ENCODE measurements at places on chromosomes 12 and 14. TPM values are rescaled to one million over a fixed set of nuclear protein-coding genes. Genes with fewer than 3 reads are reported as not detected.

Gene TOMM20L
- total RNA-seq: not detected

Gene CLEC4C
- not detected for total RNA-seq

Gene SPX
- total RNA-seq: 6.3 TPM

- DNase-seq: no peak
These were observed 41.7 kb upstream of the NID2 start for GRCh38 chr14:52110441-52111086.

DNA sequence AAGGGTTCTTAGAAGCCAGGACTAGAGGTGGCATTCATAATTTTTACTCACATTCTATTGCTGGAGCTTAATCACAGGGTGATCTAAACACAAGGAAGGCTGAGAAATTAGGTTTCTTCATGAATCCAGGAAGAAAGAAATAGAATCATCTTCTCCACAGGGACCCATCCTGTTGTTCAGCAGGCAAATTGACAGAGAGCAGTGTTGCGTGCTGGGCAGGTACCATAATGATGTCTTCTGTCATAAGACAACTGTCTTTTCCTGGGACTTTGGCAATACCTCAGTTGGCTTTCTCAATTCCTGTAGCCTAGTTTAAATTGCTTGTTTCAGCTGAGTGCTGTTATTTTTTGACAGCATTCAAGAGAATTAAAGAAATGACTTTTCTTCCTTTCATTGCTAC, 468.0 kb upstream of the SYT1 start:
- no peak for DNase-seq

DNA sequence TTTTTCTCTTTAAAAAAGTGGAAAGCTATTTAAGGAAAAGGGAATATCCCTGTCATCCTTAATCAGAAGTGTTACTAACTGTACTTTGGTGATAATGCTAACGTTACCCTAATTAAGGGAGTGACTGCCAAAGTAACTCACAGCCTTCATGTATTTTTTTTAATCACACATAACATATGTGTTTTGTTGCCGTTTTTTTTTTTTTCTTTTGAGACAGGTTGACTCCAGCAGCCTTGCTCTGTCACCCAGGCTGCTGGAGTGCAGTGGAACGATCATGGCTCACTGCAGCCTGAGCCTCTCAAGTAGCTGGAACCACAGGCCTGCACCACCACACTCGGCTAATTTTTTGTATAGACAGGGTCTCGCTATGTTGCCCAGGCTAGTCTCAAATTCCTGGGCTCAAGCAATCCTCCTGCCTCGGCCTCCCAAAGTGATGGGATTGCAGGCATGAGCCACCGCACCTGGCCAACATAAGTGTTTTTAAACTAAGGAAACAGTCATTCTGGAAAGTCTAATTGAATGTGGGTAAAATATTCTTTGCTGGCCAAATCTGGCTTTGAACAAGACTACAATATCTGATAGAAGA, 56.5 kb downstream of the HECTD4 start:
- DNase-seq: no peak

DNA sequence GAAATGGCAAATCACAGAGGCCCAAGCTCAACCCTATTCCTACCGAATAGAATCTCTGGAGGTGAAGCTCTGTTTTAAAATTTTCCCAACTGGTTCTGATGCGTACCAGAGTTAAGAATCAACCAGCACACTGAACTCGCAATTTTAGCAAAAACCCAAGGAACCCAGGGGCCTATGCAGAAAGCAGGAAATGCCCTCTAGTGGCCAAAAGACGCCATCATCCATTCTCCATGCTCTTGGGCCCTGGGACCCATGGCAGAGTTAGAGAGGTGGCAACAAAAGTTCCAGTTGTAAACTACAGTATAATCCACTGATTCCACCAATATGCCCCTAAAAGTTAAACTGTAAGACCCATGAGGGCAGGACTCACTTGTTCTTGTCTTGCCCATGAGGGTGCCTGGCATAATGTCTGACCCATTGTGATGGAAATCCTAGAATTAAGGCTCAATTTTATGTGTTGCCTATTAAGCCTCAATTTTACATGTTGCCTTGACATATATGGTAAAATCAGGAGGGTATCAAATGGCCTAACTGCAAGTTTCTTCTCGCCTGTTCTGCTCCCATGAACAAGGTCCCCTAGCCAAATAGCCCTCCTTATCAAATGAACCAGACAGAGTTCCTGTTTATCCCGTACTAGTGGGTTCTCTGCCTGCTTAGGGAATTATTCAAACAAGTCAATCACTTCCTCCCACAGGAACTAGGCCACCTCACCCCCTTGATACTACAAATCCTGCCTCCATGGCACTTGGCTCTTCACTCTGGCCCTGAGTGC, 137.5 kb upstream of the CPM start:
- peak; percentile 60 for DNase-seq

GRCh38 chr14:92590941-92591340, 77.4 kb downstream of the RIN3 start:
- DNase-seq: no peak

GRCh38 chr12:19130224-19131024, 891 bp downstream of the PLEKHA5 start:
- DNase-seq: no peak

GRCh38 chr12:4555804-4556203, 6.2 kb upstream of the DYRK4 start:
- DNase-seq: peak; percentile 31

DNA sequence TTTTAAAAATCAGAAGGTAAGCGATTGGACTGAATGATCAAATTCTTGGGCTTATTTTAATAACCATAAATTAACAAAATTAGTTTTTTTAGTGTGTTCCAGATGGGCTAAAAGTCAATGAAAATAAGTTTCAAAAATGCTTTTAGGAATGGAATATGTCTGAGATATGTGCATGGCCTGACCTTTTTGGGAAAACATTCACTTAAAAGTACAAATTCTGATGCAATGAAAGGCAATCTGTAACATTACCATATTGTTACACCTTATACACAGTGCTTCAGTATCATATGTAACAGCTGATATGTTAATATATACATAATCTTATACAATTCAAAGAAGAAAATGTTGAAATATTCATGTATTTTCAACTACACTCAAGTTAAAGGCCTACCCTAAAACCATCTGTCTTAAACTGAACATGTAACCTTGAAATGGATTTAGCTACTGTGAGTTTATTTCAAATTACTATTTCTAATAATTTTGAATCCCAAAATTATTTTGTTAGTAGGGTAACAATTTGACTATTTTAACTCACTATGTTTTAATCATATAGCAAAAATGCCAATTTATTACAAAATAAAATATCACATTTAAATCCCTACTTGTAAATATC, 84.8 kb downstream of the EEA1 start:
- DNase-seq: no peak

DNA sequence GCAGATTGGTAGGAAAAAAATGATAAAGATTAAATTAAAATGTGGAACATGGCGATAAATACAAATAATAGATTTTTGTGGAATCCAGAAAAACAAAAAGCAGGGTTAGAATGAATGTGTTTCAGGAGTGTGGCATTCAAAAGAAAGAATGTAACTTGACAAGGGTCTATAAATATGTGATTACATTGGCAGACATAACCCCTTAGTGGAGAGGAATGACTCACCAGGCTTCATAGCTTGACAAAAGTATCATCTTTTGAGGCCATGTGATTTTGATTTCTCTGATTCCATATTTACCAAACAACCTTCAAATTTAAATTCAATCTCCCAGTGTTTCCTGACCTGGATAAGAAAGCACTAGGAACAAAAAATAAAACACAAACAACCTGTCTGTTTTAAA, 24.4 kb upstream of the MGST1 start:
- peak; percentile 40 for DNase-seq

DNA sequence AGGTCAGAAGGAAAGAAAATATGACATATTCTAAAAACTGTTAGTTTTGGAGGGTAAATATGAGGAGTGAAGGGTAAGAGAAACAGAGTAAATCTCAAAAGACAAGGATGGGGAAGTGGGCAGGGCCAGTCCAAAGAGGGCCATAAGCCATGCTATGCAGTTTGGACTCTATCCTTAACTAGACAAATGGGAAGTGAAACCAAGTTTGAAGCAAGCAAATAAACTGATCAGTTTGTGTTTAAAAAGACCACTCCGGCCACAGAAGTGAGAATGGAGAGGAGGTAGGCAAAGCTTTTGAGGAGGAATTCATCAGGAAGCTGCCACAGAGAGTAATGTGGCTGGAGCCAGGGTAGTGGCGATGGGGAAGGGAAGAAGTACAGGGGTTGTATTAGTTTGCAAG, 37.5 kb upstream of the DAAM1 start:
- DNase-seq: no peak

DNA sequence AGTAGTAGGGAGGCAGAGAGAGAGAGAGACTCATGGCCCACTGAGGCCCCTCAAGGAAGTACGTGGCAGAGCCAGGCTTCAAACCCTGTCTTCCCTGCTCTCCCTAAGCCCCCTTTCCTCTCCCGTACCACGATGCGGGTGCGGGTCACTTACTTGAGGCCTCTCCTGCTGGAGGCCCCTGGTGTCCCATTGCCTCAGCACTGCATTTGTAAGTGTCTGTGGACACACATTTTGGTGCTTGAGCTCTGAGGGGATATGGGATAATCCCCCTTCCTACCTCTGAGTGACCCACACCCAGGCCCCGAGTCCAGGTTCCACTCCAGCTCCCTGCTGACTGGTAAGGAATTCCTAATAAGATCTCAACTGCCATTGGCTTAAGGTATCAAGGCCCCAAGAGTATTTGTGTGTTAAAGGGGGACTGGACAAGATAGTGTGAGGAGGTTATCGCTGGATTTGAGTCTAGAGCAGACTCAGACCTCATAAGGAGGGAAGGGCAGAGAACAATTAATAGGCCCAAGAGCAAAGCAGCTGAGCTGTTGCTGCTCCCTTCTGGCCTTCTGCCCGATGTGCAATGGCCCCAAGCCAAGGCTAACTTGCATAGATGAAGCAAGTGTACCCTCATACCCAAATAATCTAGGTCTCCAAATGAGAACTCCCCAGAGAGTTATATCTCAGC, 71.9 kb downstream of the CRACR2A start:
- DNase-seq: peak; percentile 23

- DNase-seq: no peak
These were observed 69.6 kb downstream of the SLC41A2 start for GRCh38 chr12:104888481-104888880.

- DNase-seq: peak; percentile 44
These were observed at the start of gene ASIC1 for GRCh38 chr12:50057000-50057841. Gene ASIC1, plus strand, starts transcription at chr12:50057596. Its CDS starts 1,171 bp downstream, at chr12:50058767.

Measured in bronchial epithelial cell (primary cell).